ENCODE measurements at places on chromosomes 12 and 14.

DNA sequence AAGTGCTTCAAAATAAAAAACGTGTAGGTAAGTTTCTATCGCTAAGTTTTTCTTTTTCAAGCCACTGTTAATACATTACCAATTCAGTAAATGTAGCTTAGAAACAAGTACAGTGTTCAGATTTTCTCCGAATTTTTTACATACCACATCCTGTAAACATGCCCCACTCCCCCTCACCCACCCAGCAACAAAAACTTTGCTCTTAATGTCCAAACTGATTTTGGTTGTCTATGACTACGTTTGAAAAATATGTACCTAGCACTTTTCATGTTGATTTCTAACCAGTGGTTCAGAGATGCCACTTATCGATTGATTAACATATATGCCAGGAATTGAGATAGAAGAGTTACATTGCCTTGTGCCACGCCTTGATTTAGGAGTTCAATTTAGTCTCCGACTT lies 663 bp upstream of the LIN7A start:
- DNase-seq: no peak

- no peak for DNase-seq
Measured at GRCh38 chr12:79141776-79142175, 277.2 kb downstream of the SYT1 start.

DNA sequence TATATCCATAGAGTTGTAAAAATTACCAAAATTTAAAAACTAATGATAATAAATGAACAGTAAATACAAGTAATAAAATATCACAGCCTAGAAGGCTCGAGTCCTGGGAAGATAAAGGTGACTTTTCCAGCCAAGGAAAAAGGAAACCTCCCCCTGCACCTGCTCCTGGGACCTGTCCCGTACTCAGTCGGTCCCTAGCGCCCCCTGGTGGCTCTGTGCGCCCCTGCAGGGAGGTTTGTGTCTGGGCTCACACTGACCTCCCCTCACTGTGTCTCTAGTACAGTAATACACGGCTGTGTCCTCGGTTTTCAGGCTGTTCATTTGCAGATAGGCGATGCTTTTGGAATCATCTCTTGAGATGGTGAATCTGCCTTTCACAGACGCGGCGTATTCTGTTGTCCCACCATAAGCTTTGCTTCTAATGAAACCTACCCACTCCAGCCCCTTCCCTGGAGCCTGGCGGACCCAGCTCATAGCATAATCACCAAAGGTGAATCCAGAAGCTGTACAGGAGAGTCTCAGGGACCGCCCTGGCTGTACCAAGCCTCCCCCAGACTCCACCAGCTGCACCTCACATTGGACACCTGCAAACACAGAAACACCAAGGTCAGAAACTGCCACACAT lies 1030.4 kb downstream of the TMEM121 start:
- peak; percentile 75 for DNase-seq

DNA sequence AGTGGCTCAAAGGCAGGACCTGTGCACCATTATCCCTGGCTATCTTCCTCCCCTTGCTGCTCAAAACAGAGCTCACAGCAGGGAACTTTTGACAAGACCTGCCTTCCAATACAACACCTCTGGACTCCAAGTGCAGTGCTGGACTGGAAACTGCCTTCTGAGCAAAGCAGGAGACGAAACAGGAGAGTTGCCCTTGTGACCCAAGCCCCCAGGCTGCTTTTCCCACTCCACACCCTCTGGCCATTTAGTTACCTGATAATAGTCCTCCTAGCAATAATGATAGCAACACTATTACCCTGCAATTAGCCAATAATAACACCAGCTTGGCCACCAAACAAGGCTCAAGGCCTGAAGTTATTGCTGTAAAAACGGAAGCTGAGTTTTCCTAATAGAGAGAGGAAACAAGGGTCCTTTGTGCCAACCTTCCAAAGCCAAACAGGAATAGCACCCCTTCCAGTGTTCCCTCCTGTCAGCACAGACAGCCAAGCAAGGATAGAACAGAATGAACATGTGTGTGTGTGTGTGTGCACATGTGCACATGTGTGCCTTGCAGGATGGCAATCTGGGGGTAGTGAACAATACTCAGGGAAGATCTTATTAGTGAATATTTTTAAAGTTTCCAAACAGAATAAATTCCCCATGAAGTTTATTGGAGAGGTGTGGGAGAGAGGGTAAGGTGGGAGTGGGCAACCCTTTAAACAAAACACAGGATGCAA lies 9.2 kb upstream of the KRT73 start:
- no peak for DNase-seq

DNA sequence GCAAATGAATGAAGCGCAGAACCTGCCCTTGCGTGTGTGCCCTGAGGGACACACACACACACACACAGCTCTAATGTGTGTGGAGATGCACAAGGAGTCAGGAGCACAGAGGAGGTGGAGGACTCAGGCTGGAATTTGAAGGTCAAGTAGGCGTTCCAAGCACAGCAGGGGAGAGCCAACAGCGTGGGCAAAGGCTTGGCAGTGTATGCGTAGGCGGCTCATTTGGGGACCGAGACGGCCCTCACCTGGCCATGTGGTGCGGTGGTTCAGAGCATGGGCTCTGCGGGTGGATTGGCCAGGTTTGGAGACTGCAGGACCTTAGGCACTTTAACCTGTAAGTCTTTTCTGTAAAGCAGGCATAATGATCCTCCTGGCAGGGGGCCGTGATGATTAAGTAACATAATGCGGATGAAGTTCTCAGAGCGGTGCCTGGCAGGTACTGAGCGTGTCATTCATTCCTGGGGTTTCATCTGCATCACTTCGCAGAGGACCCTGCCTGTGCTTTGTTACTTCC lies 69.5 kb upstream of the SLC24A4 start:
- DNase-seq: no peak

DNA sequence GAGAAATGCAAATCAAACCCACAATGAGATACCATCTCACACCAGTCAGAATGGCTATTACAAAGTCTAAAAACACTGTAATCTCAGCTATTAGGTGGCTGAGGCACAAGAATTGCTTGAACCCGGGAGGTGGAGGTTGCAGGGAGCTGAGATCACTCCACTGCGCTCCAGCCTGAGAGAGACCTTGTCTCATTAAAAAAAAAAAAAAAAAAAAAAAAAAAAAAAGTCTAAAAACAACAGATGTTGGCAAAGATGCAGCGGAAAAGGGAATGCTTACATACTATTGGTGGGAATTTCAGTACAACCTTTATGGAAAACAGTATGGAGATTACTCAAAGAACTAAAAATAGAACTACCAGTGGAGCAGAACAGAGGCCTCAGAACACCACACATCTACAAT lies 19.0 kb upstream of the ATF7 start:
- DNase-seq: no peak

All from activated gamma-delta T cell treated with anti-CD3 and anti-CD28 coated beads, Interleukin-2, amount 50 U/mL, for 16 hours (primary cell).